ENCODE measurements at places on chromosomes 1 and 21.

DNA sequence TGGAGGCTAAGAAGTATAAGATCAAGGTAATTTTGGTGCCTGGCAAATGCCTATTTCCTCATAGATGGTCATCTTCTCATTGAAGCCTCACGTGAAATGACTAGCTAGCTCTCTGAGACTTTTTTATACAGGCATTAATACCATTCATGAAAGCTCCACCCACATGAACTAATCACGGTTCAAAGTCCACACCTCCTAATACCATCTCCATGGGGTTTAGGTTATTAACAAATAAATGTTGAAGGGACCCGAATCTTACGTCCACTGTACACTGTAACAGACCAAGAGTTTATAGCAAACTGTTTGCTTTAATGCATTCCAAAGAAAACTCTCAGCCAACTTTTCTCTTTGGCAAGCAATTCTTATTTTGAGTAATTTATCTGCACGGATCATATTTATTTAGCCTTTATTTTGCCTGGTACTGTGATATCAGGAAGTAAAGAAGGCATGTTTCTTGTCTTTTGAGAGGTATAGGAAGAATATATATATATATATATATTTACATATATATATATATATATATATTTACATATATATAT lies 296.1 kb upstream of the LRRC7 start:
- no peak for DNase-seq

- no peak for DNase-seq
Measured at GRCh38 chr1:201947697-201948008, 1.3 kb upstream of the LMOD1 start.

DNA sequence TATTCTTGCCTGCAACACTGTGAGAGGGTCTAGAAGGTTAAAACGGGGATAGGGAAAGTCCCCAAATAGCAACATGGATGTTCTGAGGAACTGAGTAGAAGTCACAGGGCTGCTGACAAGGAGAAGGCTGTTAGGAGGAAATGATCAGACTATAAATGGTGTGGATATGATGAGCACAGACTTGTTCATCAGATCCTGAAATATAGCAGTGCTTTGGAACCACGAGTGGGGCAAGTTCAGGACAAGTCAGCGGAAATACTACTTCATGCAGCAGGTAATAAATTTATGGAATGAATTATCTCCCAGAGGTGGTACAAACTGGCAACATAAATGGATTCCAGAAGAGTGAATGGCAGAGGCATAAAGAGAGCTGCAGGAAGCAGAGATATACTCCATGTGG lies 3.2 kb upstream of the KIAA0040 start:
- DNase-seq = no peak

DNA sequence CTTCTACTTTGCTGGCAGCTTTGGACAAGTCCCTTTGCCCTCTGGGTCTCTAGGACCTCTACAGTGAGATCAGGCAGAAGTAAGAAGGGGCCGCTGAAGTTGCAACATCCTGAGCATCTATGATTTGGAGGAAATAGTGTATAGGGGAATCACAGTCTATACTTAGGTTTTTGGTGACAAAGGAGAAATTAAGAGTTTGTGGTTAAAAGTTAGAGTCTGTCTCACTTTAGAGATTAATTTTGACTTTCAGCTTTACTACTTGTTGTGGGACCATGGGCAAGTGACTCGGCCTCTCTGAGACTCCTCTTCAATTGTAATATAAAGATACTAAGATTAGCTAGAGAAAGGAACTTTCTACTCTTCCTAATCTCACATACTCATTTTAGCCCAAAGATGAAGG lies 33.1 kb upstream of the LMX1A start:
- no peak for DNase-seq

DNA sequence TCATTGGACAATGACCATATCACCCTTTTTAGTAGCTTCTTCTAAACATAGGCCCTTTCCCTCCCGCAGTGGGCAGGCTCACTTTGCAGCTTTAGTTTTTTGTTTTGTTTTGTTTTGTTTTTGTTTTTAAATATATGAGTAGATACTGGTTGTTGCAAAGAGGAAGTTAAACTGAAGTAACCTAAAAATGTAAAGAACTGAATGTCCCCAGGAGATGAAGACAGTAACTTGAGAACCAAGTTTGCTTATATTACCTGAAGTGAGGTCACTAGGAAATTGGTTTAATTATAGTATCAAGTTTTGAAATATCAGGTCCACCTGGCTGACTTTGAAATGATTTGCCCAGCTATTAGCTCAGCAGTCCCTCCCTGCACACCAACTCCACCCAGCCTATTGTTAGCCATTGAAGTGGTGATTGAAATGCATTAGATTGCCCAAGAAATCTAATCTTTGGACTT lies 18.2 kb downstream of the SMAP2 start:
- no peak for DNase-seq

DNA sequence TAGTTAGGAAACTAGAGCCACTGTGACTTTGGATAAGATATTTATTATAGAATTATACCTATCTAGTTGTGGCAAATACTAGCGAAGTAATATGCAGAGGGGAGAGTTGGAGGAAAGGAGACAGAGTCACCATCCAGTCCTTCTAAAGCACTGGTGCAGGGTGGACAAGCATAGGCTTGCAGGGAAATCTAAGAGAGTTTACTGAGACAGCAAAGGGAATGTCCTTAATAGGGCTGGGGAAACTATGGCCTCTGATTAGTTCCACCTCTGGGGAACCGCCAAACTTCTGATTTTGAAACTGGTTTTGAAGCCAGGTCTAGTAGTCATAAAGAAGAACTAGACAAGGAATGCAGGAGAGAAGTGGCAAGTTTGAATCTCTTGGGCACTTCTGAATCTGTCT lies 407.9 kb downstream of the VAV3 start:
- DNase-seq = no peak

GRCh38 chr1:24908591-24909259 lies 21.4 kb downstream of the RUNX3 start:
- DNase-seq = no peak

DNA sequence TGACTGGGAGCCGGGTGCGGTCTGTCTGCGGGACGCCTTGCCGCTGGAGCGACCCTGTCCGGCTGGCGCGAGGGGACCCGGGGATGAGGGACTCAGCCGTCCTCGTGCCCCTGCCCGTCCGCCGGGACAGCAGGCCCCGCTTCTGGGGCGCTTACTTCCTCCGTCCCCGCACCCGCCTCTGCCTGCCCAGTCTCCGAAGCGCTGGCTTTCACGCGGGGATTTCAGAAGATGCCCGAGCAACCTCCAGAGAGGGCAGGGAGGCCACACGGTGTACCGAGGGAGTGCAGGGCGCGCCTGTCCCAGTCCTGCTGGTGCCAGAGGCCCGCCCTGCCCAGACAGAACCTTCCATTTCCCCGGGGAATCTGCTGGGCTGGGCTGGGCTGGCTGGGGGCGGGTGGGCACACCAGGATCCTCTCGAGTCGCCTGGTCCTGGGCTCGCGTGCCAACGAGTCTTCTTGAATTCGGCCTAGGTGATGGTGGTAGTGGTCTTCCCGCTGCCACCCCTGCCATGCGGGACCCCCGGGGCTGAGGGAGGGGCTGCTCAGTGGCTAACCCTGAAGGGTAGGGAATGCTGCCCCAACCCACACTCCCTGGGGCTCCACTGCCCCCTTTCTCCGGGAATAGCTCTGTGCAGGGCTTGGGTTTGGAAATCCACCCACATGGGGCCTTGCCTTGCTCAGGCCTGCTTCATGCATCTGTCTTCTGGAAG lies 2.5 kb upstream of the TRPM2 start:
- no peak for DNase-seq

- no peak for DNase-seq
Measured at GRCh38 chr1:90193116-90193515, 198.2 kb downstream of the ZNF326 start.

DNA sequence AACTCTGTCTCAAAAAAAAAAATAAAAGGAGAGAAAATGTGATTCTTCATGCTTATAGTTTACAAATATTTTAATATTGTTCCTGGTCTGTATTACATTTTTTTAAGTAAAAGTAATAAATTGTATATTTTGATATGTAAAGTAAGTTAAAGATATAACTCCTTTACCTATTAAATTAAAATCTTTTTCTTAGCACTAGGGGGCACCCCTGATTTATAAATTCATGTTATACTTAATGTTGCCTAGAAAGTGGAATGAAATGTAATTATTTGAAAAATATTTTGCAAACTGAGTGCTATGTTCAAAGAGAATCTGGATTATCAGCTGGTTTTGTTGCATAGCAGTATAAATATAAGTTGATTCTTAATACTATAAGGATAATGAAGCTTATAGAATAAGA lies 49.2 kb downstream of the RALGPS2 start:
- peak; percentile 17 for DNase-seq

- no peak for DNase-seq
Measured at GRCh38 chr1:218349348-218350034, 4.4 kb downstream of the TGFB2 start.

- no peak for DNase-seq
Measured at GRCh38 chr1:16152481-16153087, 3.3 kb downstream of the EPHA2 start.

- DNase-seq = no peak
Measured at GRCh38 chr1:161335796-161336195, 21.6 kb downstream of the SDHC start.

- DNase-seq = no peak
Measured at GRCh38 chr1:247445526-247446356, 12.2 kb downstream of the OR2B11 start.

DNA sequence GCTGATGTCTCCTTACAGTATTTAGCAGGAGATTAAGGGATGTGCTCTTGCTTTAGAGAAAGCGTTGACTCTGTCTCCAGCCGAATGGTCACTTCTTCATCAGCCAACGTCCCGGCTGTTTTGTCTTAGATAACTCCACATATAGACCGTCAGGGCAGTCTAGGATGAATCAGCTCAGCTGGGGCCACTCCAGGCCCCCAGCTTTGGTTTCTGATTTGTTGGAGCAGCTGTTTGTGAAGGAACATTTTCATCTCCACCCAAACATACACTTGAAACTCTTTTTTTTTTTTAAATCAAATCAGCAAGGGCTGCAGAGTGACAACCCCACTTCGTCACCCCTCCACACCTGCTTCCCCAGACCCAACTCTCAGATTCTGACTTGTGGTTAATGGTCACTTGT lies 206.1 kb upstream of the GALNT2 start:
- no peak for DNase-seq

DNA sequence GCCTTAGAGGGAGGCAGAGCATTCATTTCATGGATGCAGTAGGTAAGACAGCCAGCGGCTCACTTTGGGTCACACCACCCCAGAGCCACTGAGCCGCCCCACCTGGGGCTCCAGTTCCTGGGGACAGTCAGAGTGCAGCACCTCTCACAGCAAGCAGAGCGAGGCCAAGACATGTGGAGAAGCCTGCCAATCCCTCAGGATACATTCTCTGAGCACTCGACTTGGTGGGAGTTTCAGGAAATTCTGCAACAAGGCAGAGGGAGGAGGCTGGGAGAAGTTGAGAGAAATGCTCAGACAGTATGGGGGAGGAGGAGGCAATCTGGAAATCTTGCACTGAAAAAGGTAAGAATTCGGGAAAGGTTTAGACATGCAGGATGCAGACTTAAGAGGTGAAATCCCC lies 60.8 kb upstream of the WLS start:
- no peak for DNase-seq

DNA sequence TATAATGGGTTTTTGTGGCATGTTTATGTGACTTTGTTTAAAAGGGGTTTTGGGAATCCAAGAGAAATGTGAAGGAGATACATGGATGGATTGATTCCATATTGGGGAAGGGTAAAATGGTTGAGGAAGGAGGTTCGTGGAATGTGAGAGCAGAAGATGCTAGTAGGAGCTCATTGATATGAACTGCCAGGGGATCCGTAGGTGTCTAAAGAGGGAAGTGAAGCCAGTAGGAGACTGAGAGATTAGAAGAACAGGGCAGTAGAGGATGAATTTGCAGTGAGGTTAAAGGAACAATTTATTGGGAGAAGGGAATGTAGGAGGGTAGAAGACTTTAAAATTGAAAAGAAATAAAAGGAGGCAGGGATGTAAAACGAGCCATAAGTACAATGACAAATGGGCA lies 252.6 kb downstream of the GPR52 start:
- no peak for DNase-seq

DNA sequence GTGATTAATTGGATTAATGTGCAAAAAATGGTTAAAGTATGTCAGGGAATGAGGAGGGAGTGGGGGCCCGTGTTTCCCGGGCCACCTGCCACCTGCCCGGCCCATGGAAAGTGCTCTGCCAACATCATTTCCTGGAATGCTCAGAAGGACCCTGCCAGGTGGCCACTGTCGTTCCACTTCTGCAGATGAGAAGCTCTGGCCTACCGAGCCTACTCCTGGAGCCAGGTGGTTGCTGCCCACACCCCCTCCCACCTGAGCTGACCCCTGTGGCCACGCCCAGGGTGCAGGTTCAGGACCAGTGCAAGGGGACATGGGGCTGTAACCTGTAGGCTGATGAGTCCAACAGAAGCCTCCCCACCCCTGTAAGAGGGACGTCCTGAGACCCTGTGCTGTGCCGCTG lies 99.7 kb downstream of the PRDM16 start:
- DNase-seq = no peak

GRCh38 chr1:197173571-197174507 lies 27.4 kb upstream of the ASPM start:
- no peak for DNase-seq

GRCh38 chr1:201025571-201026002 lies 2.1 kb upstream of the KIF21B start:
- no peak for DNase-seq

DNA sequence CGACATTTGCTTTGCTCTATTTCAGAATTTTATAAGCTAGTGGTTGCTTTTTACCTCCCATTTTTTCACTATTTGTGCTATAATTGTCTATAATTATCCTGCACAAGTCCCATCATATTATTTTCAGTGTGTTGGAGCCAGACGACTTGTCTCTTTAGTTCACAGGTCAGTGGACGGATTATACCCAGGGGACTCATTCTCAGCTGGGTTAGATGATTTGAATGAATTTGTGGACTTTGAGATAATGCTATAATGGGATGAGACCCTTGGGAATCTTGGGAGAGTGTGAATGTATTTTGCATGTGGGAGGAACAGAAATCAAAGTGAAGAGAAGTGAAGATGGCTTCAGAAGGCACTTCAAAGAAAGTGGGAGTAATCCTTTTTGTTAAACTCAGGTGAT lies 31.5 kb upstream of the KCNK1 start:
- no peak for DNase-seq

- DNase-seq = no peak
Measured at GRCh38 chr1:219587801-219588561, 24.9 kb downstream of the ZC3H11B start.

GRCh38 chr1:40431385-40431784 lies 18.9 kb upstream of the ZFP69B start:
- DNase-seq = no peak

DNA sequence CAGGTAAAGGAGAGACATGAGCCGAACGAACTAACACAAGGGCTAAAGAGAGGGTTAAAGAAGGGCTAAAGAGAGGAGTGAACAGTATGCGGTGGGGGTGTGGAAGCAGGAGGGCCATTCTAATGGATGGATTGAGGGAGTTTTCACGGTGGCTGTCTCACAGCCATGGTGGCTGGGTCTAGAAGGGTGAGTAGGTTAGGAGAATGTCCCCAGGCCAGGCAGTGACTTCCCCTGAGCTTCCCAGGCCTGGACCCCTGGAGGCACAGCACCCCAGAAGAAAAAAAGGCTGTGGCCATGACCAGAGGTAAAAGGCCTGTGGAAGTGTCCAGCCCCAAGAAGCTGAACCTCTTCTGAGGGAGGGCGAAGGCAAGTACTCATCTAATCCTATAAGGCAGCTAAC lies 3.6 kb downstream of the FNDC5 start:
- DNase-seq = no peak
